GM12891 (cell line): ENCODE measurements at places on chromosomes 2 and 18.

GRCh38 chr2:8437949-8438400 is 243.9 kb upstream of the ID2 start:
- DNase-seq, result no peak

DNA sequence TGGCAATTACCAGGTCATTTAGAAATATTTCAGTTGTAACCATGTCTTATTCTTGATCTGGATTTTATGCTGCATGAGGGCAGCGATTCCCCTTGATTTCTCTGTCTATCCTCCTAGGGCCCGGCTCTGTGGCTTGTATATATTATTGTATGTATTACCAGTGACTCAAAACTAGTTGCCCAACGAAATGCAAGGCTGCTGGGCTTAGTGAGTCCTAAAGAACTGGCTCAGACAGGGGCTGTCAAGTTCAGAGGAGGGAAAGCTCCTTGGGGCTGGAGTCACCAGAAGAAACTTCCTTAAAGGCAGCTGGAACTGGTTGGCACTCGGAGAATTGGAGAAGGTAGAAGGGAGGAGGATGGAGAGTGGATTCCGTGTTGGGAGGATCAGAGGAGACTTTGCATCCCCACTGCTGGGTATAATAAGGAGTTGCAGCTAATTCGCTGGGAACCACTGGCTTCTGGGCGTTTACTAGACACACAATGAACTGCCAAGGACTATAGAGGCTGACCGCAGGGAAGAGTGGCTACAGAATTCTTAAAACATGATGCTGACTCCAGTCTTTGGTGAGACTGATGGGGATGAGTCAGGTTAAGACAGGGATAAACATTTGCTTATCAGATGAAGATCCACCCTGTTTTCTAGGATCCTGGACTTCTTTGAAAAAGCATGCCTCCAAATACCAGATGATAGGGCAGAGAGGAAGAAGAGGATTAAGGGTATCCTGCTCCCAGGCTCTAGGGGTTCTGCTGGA is 104.3 kb downstream of the PRKCE start:
- DNase-seq, result no peak

DNA sequence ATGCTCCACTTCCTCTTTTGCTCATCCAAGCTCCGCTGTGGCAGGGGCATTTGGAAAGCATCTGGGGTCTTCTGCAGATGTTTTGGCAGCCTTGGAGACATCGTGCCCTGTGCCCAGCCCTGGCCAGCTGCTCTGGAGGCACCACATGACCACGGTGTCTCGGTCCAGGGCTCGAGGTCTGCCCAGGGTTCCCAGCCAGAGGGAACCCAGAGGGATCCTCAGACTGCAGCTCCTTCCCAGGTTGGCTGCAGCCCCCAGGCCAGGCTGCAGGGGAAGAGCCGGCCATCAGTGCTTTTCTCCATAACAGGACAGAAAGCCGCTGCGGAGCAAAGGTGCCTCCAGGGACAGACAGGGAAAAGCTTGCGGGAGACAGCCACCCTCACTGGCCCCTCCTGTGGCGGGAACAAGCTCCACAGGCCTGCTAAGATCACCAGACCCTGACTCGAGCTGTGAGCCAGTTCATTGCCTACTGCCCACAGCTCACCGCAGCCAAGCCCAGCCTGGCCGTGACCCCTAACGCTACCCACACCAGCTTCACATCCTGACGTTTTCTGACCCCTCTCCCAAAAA is 74.7 kb downstream of the SMAD7 start:
- DNase-seq, result no peak

- DNase-seq, result no peak
Measured at GRCh38 chr2:289362-290089, 1.6 kb upstream of the ALKAL2 start.

DNA sequence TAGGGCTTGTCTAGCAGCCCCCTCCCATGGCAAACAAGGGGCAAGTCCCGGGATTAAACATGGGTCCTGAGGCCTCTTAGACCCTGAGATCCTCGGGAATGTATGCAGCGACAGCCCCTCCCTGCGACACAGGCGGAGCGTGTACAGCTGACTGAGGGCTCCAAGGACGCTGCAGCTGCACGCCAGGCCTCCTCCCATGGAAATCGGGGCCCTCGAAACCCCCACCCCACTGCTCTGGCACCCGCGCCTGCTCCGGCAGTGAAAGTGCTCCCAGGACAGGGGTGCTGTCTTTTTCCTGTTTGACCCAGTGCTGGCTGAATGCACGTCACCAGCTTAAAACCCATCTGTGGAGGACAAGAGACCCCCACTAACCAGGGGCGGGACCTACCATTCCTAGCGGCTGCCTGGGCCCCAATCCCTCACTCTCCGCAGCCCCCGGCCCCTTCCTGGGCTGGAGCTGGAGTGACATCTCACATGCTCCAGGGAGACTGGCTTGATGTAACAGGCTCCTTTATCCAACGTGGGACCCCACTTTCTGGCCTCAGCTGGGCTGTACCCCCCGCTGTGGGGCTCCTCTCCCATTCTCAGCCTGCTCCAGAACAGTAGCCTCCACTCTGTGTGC is 247.7 kb downstream of the TWIST2 start:
- DNase-seq, result no peak

GRCh38 chr2:61994531-61994930 is 89.1 kb downstream of the COMMD1 start:
- no peak for DNase-seq

DNA sequence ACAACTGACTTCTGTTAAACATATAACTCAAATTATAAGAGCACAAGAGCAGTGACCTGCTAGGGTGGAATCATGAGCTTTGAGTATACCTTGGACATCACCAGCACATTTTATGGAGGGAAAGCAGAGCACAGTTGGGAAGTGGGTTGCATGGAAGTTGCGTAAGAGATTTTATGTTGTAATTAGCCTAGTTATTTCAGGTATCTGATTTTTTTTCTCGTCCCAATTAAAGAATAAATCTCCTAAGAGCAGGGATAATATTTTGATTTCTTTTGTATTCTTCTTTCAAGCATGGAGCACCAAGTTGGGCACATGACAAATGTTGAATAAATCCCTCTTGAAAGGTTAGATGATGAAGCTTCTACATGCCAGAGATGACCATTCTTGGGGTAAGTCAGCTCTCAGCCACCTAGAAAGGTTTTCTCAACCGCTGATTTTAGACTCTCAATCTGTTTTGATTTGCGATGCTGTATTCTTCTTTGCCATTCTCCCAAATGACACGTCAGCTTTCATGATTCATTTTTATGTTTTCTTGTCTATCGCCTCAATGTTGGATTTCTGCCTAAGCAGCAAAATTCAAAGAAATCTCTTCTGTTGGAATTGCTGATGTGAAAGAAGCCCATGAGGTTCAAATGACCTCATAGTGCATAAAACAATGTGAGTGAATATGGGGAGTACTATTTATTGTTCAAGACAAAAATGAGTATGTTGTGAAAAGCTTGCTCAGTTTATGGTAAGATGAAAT is 15.3 kb upstream of the FN1 start:
- no peak for DNase-seq

- no peak for DNase-seq
Measured at GRCh38 chr2:135256531-135257260, 204.6 kb downstream of the RAB3GAP1 start.

GRCh38 chr2:137842430-137842829 is 121.8 kb upstream of the HNMT start:
- no peak for DNase-seq

DNA sequence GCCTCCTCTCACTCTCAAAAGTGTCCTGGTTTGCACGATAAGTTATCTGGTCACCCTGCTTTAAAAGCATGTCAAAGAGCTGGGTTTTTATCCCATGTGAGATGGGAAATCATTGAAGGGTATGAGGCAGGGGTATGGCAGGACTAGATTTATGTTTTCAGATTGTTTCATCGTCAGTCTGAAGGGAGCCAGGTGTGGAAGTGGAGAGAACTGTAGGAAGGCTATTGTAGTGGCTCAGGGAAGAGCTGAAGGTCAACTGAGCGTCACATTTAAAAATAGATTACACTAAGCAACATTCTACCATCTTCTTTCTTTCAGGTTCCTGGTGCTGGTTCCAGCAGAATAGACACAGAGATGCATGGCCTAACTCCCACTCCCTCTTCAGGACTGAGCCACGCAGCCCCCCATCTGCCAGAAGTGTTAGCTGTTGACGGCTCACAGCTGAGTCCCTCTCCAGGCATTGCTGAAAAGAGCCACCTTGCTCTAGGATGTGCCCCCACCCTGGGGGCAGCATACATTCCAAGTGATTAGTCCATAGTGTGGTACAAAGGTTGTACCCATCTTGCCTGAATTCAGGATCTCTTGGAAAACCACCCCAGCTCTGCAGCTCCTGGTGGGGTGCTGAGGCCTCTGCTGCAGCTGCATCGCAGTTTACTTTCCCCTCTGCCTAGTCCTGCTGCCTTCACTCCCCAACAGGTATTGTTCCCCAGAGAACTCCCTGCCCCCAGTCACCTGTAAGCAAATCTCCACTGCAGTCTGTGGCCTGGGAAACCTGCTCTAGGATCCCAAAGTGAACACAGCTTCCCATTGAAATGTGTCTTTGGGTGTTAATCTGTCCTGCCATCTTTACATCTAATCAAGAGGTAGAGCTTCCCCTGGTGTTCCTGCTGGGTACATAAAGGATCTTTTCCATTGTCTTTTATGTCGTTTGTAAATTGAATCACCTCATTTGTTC is 79.5 kb upstream of the KLF7 start:
- DNase-seq, result no peak

- no peak for DNase-seq
Measured at GRCh38 chr18:435940-436339, 64.6 kb downstream of the COLEC12 start.

DNA sequence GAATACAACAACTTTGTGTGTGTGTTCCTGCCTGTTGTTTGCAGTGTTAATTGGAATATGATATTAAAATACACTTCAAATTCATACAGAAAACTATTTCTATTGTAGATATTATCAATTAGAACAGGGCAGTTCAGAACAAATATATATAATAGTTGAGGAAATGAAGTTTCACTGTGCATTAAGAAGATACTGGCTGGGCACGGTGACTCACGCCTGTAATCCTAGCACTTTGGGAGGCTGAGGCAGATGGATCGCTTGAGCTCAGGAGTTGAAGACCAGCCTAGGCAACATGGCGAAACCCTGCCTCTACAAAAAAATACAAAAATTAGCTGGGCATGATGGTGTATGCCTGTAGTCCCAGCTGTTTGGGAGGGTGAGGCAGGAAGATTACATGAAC is 79.3 kb downstream of the ASAP2 start:
- DNase-seq, result no peak
